ENCODE measurements at places on chromosomes 7 and 10. TPM values are rescaled to one million over a fixed set of nuclear protein-coding genes. Genes with fewer than 3 reads are reported as not detected.

RPS24 gene
- total RNA-seq: 1,564 TPM

SMO gene
- total RNA-seq: 1.8 TPM

CYP2C9 gene
- total RNA-seq: 362 TPM

GTF2IRD1 gene
- total RNA-seq: 11.6 TPM

LIPF gene
- total RNA-seq: not detected

DNA sequence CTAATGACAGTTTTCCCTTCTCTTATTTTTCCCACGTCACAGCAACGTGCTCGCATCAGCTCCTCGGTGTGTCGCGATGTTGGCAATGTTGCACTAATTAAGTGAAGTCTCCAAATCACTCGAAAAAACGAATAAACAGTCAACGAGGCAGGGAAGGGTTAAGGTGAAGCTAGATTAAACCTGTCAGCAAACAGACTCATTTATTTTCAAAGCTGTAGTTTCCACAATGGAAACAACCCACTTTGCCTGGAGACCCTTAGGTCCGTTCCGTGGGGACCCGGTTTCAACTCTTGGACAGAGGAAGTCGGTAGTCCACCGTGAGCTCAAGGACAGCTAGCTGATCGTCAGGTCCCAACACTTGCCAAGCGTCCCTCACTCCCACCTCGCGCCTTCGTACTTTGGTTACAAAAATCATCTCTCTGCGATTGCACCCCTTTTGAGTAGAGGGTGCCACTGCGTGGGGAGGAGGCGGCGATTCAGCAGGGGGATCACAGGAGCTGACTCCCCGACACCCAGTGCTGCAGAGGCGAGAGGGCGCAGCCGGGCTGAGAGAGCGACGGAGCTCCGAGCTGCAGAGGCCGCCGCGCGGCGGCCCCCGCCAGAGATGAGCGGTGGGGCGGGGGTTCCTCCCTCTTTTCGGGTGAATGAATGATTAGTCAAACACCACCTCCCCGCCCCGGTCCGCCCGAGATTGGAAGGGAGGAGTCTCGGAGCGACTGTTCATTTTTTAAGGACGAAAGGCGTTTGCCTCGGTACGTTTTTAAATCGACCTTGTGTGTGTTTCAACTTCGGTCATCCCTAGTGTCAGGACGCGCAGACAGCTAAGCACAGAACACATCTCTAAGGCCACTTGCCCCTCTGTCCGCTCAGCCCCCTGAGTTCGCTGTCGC lies 1.3 kb upstream of the BMPER start:
- no peak for DNase-seq

DNA sequence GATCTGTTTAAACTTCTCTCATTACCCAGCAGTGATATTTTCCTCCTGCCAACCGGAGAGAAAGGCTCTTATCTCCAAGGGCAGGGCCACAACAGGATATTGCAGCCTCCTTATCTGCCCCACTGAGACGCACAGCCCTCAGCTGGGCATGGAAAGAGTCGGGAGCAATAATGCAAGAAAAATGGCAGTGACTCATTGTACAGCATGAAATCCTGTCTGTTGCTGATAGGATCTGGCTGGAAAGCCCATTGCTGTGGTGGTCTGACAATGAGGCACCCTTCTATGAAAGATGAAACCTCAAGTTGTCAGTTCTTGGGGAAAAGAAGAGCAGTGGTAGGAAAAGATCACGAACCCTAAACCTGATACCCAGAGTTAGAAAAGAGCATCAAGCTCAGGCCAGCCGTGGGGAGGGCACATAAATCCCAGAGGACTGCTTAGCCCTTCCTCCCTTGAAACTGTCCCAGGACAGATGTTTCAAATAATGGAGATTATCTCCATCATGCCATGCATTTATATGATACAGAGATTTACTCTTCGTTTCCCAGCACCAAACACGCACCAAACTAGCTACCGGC lies 47.0 kb upstream of the FIGNL1 start:
- no peak for DNase-seq

- no peak for DNase-seq
Measured at GRCh38 chr10:30396293-30396692, 37.7 kb upstream of the MAP3K8 start.

DNA sequence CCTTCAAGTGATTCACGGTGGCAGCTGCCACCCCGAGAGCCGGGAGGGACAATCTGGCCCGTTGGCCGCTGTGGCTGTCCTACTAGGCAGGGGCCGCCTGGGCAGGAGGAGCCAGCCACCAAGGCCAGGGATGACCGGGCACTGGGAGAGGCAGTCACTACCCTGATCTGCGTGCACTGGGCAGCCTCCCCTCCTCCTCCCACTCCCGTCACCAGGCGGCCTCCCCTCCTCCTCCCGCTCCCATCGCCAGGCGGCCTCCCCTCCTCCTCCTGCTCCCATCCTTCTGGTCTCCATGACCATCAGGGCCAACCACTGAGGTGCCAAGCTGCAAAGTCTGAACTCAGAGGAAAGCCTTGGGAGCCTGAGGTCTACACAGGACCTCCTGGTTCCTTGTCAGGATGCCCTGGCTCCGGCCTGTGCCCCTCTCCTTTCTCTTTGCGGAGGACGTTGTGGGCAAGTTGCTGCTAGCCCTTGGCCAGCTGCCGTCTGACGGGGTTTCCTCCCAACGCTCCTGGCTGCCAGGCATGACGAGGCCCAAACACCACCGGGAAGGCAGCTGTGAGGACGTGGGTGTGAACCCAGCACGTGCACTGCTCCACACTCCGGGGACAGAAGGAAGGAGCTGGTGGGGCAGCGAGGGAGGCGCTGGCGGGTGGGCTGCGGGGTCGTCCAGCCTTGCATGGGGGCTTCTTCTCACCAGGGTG lies 131.1 kb downstream of the WDR37 start:
- no peak for DNase-seq

- DNase-seq: no peak
Measured at GRCh38 chr7:51012569-51013217, 230.0 kb upstream of the GRB10 start.

- no peak for DNase-seq
Measured at GRCh38 chr7:47093320-47094234, 488.3 kb downstream of the TNS3 start.

GRCh38 chr7:27890205-27890849 lies 150.4 kb downstream of the TAX1BP1 start:
- no peak for DNase-seq

GRCh38 chr10:79353000-79353406 lies 5.7 kb downstream of the PPIF start:
- peak; percentile 47 for DNase-seq

DNA sequence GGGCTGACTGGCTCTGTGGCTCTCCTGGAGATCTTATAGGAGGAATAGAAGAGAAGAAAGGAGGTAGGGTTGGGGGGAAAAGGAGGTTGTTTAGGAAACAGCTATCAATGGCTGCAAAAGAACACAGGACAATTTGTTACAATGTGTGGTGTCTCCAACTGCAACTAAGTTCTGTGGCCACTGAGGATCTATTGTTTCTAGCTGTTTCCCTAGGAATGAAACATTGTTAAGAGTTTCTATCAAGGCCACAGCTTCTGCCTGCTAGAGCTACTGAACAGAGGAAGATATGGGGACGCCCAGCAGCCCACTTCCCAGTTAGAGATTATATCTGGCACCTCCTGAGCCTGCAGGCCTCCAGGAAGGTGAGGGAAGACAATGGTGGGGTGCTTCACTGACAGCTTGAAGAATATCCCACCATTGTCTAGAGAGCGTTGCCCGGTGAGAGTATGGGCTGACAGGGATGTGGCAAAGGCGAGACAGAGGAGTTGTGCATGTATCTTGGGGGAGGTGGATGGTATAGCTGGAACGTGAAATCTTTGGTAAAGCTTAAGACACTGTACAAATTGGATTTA lies 4.0 kb downstream of the SCD start:
- DNase-seq: no peak

DNA sequence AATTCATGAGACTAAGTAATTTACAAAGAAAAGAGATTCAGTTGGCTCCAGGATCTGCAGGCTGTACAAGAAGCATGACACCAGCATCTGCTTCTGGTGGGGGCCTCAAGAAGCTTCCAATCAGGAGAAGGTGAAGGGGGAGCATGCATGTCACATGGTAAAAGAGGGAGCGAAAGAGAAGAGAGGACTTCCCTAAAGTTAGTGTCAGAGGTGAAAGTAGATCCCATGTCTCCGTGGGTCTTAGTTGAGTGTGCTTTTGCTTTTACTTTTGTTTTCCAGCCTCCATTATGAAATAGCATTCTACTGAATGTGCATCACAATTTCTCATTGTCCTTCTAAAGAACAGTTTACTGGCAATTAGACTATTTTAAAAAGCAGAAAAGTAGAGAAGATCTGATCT lies 213.6 kb upstream of the FZD1 start:
- no peak for DNase-seq

GRCh38 chr10:133251388-133252222 lies 13.9 kb downstream of the VENTX start:
- no peak for DNase-seq

GRCh38 chr10:11189582-11190376 lies 172.1 kb downstream of the CELF2 start:
- DNase-seq: no peak

DNA sequence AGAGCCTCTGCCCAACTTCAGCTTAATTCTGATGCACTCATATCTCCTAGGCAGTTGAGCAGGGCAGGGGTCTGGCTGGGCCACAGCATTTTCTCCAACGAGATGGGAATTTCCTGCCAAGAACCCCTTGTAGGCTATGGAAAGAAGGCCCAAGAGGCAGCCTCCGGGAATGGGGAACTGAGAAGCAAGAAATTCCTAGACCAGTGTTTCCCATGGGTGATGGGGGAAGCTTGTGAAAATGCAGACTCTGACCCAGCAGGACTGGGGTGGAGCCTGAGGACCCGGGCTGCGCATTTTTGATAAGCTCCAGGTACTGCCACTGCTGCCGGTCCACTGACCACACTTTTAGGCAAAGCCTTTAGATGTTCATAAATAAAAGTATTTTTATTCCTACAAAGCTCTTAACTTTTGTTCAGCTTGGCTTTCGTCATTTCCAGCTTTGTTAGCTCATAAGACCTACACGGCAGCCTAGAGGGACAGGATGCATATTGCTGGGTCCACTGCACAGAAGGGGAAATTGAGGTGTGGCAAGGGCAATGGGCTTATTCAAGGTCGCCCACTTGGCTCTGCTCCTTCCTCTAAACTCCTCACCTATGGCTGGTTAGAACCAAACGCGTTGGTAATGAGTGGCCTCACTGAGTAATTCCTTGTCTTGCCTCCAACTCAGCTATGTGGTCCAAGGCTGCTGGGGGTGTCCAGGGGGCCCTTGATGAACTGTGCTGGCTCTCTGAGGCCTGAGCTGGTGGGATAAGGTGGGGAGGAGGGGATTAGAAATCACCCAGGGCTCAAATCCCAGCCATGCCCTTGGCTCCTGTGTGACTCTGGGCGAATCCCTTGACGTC lies 29.5 kb downstream of the ZCCHC24 start:
- peak; percentile 21 for DNase-seq

DNA sequence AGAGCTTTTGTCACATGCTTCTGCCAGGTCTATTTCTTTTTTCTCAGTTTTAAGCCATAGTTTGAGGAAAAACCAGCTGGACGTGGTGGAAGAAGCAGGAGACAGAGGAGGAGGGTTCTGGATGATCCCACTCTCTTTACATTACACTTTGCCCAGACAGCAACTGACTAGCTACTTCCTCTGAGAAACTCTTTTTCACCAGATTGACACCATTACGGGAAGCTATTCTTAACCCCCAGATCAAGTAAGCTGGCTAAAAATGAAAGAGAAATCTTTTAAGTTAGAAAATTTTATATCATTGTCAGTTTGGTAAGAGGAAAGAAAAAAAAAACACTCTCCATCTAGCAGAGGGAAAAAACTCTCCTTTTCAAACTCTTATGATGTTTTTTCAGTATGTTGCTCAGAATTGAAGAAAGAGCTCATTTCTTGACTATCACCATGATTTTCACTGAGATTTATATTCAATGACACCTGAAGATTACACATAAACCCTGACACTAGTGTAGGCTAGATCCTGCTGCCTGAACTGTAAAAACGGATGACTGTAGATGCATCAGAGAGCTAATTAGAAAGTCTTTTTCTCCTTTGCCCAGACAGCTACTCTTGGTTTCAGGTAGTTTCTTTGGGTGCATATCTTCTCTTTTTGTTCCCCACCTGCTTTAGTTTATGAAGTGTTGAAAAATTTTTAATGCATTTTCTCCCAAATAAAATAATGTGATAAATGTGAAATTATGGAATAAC lies 203.1 kb downstream of the TFEC start:
- DNase-seq: no peak

- DNase-seq: no peak
Measured at GRCh38 chr7:40047661-40048060, 86.8 kb downstream of the MPLKIP start.

DNA sequence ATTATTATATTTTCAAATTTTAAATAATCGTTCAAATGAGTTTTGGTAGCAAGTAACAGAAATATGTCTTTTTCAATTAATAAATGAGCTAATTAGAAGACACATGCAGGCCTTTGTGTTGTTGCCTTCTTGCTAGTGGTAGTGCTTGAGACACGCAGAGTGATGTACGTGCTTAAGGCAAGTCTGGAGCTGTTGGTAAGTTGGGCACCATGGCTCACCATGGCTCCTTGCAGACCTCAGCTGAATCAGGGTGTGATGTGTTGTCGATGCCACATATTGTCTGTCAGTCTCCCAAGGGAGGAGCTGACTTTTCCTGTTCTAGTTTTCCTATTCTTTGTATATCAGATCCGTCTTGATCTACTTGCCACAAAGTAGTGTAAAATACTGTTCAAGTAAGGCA lies 8.3 kb downstream of the CDK14 start:
- no peak for DNase-seq

DNA sequence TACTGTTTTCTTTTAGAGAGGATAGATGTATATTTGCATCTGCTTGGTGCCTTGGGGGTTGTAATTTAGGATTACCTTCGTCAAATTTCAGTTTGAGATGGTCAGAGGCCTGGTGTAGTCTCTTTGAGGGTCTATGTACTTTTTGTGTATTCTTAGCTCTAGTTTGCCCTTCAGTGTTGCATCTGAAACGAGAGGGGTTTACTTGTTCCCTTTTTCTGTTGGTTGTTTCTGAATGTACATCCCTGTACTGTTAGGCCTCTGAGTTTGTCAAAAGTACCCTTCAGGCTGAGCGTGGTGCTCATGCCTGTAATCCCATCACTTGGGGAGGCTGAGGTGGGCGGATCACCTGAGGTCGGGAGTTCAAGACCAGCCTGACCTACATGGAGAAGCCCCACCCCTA lies 60.0 kb downstream of the MLLT10 start:
- no peak for DNase-seq

GRCh38 chr7:18087687-18088078 lies 60.0 kb upstream of the PRPS1L1 start:
- no peak for DNase-seq

DNA sequence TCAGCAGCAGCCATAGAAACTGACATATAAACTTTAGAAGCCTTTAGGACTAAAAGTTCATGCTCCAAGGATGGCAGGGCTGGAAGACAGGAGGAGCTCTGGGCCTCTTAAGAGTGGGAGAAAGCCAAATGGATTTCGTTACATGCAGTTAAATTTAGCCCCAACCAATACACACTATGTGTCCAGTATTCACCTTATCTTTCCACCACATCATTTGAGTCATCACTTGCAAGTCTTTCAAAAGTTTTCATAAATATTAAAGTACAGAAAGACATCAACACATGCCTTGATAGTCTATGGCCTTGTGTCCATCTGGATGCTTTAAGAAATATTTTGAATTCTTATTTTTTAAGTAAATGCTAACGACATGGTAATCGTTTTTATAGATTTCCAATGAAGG lies 392.4 kb upstream of the LRRN3 start:
- DNase-seq: no peak

GRCh38 chr10:70544431-70545340 lies 57.9 kb downstream of the PRF1 start:
- no peak for DNase-seq
